T-cell (primary cell): ENCODE measurements at places on chromosomes 13 and 19.

- no peak for DNase-seq
Measured at GRCh38 chr19:35565016-35565856, 1.8 kb upstream of the ATP4A start.

- no peak for DNase-seq
Measured at GRCh38 chr13:20547479-20547908, 19.5 kb upstream of the IFT88 start.

DNA sequence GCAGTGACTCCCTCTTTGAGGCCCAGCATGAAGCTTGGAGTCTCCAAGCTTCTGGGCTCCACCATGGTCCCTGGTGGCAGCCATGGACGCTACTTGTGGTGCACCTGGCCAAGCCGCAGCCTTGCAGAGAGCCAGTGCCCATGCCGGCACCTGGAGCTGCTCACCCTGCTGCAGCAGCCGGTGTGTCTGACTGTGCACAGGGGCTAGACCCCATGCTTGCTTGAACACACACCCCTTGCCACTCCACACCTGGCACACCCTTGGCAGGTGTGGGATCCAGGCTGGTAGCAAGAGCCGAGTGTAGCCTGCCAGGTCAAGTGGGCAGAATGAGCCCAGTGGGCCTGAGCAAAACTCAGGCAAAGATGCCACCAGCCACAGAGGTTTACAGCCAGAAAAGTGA, 18.6 kb upstream of the MLLT1 start:
- DNase-seq: no peak

- DNase-seq: no peak
Measured at GRCh38 chr19:42512743-42513304, 15.5 kb downstream of the CEACAM1 start.

DNA sequence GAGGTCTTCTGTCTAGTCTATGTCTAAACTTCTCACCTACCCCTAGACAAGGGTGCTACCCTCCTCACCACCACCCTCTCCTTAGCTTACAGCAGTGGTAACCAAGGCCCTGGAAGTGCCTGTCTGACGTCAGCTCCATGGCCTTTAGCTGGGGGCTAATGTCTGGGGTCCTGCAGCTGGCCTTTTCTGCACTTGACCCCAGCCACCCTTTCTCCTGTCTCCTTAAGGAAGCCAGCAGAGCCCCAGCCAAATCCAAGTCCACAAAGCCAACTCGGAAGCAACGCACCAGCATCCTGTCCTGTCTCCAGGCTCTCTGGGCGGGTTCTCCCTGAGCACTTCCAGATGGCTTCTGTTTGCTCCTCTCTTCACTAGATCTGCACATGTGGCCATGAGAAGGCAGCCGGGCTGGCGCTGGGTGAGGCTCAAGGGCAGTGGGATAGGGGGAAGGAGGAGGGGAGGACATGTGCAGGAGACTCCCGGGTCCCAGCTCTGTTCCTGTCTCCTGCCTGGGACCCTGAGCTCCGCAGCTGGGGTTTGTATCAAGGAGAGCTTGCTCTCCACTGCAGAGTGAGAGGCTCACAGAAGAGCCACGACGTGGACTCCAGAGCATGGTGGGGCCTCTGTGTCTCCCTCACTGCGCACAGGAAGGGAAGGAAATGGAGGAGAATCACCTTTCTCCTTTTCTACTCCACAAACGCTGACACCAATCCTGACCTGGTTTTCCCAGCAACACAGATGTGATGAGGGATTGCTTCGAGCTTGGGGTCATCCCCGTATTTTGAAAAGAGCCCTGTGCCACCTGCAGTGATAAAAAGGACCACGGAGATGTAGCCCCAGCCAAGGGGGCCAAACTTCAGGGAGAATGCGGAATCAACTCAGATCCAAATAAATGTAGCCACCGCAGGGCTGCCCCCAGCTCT, 204.2 kb downstream of the USP12 start:
- DNase-seq: no peak

DNA sequence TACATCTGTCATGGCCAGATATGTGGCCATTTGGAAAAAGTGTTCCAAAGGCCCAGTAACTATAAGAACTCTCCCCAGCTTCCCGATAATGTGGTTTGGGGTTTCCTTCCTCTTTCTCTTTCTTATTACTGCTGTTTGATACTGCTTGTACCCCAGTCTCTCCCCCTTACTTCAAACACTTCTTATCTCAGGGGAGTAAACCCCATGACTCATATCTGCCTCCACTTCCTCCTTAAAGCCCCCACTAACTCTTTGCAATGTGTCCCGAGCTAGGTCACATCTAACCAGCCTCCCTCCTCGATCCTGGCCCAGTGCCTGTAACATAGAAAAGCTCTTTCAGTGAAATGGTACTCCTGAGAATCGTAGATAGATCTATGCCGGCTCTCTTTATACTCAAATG, 82.4 kb upstream of the STARD13 start:
- no peak for DNase-seq
